ENCODE measurements at places on chromosomes 7 and 10.

- no peak for DNase-seq
These were observed 19.3 kb downstream of the AOC1 start for GRCh38 chr7:150871601-150872000.

DNA sequence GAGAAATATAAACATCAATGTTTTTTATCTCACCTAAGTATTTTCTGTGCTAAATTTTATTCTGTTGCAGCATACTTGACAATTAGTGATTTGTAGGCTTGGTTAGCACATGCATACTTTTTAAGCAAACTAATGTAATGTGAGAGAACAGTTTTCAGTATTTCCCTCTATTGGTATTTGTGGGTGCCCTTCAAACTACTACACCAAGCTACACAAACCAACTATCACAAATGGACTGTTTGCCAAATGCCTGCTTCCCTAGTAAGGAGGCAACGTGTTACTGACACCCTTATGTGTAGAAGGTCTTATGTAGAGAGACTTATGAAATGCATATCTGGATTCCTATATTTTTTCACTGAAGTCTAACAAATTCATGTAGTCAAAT lies 98.4 kb upstream of the FZD1 start:
- no peak for DNase-seq

- no peak for DNase-seq
These were observed 102.1 kb downstream of the RTKN2 start for GRCh38 chr10:62166331-62167131.

DNA sequence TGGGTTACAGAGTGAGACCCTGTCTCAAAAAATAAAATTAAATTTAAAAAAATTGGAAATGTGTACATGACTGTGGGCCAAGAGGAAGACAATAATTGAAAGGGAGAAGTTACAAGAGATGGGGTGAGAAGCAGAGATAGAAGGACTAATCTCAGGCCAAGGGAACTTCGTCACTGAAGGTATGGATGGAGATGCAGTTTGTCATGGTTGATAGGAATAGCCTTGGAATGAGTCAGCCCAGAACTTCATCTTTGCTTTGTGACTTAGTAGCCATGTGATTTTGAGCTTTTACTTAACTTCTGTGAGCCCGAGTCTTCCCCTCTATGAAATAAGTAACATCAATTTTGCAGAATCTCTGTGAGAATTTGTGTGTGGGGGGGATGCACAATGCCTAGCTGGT lies 6.5 kb upstream of the PODXL start:
- no peak for DNase-seq

DNA sequence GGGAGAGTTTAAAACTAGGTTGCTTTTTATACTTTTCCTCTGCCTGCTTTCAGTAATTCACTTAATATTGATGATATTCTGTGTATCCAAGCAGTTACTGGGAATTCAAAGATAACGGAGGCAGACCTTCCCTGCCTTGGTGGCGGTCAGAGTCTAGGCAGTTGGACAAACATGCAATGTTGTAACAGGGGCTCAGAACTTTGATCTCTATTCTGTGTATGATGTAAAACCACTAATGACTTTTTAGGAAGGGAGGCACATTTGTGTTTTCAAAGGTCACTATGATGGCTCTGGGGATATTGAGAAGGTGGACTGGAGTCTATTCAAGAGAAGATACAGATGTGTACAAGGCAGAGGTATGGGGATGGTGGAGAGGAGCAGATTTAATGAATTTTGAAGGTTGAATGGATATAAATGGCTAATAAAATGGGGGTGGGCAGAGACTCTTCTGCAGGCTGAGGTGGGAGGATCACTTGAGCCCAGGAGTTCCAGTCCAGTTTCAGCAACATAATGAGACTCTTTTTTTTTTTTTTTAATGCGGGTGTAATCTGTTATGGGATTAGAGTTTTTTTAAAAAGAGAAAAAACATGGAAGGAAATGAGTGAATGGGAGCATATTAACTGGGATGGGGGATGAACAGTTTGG lies 5.7 kb upstream of the PON2 start:
- no peak for DNase-seq

GRCh38 chr10:102651455-102652169 lies 7.3 kb downstream of the TRIM8 start:
- DNase-seq, result no peak

- peak; percentile 91 for DNase-seq
These were observed 67.5 kb downstream of the ATXN7L1 start for GRCh38 chr7:105808703-105809590.

GRCh38 chr7:157703534-157704195 lies 366.9 kb downstream of the DNAJB6 start:
- DNase-seq, result no peak

DNA sequence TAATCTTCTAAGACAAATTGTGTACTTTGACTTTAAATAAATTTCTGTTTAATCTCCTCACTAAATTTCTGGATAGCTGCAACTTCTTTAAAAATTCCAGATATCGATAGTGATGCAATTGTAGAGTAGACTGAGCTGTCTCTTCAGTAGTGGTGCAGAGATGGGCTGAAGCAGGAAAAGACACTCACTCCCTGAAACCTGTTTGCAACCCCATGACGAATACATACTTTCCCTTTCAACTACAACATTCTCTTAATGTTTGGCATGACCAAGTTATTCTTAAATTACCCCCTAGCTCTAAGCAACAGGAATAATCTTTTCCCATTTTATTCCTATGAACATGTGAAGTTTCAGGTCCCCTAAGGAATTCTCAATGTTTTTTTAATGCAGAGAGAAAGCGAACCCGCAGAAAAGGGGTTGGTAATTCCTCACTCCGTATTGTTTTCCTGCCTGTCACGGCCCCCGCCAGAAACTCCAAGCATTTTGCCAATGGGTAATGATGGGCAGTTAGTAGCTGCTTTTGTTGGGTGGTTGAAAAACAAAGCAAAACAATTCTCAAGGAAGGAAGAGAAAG lies 1.3 kb downstream of the THSD7A start:
- DNase-seq, result no peak

DNA sequence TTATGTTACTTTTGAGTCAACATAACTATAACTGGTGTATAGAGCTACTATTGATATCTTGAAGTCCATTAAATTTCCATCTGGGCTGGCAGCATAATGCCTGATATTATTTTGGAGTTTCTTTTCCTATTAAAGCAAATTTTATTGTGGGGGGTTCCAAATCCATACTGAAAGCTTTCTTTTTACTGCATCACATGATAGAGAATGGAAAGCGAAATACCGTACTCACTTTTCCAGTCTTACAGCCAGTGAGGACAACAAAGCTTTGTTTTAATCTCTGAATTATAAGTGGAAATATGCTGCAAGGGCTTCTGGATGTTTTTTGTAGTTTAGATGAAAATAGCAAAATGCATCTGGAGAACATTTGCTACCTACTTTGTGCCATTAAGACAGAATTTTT lies 477.5 kb upstream of the SEMA3D start:
- no peak for DNase-seq

DNA sequence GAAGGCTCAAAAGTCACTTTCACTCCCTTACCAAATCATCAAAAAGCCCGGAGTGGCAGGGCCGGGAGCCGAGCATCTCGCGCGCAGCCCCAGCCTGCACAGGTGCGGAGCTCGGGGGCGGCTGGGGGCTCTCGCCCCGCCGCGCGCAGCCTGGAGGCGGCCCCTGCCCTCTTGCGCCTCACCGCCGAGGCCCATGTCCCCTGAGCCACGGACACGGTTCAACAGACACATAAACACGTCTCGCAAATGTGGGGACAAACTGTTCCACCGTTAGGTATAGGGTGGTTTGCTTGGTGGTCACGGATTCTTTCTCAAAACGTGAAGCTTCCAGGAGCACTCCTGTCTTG lies 700 bp downstream of the GSAP start:
- no peak for DNase-seq

DNA sequence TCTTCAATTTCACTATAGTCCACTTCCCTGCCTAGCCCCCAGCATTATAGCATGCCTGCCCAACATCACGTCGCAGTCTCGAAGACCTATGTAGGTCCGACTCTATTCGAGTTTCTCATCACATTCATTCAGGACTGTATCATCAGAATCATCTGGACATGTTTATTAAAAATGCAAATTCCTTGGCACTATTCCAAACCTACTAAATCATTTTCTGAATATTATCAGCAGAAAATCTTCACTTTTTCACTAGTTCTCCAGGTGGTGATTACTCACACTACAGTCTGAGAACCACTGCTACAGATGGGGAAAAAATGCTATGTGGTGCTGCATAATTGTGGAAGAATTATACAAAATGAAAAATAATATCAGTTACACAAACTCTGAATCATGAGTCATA lies 29.3 kb upstream of the ETV1 start:
- no peak for DNase-seq

DNA sequence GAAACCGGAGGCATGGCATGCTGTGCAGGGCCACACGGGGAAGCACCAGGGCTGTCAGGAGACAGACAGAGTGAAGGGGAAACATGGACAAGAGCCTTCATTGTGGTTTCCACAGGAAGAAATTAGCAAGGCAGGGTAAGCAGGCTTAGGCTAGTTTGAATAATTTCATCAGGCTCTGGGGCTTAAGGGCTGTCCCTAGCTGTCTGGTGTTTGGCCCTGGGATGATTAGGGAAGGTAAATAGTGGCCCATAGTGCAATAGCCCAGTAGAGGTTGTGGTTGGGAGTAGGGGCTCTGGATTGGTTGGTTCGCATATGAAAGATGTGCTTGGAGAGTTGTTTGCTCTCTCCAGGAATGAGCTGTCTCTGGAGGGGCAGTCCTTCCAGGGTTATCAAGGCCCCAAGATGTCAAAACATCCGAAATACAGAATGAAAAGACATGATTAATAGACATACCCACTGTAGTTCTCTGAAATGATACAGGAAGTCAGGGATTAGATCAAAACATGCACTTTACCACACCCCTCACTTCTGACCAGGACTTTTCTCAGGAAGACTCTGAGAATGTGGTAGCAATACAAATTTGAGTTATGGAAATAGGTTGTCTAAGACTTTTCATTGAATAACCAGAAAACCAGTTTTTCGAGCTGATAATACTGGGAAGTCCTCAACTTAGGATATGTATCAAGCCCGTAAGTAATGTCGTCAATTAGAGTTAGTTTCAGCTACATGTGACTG lies 224.9 kb upstream of the NFE2L3 start:
- DNase-seq, result no peak

DNA sequence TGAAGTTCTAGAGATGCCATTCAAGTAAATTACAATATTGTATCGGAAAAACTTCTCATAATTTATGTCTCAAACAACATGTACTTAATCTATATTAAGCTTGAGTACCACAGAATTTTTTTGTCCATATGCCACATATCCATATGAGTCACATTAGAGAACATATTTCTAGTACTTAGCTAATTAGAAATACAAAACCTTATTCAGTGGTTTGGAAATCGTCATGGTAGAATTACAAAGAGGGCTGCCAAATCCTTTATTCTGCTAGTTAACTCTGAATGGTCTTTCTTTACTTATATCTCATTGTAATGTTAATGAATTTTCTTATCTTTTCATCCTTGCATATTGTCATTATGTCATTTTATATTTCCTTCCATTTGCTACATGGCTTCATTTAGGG lies 9.0 kb upstream of the VIM start:
- no peak for DNase-seq

- DNase-seq, result no peak
These were observed 70.1 kb upstream of the EEPD1 start for GRCh38 chr7:36082910-36083309.

- DNase-seq, result no peak
These were observed 976 bp downstream of the ABCF2 start for GRCh38 chr7:151225948-151226510.

DNA sequence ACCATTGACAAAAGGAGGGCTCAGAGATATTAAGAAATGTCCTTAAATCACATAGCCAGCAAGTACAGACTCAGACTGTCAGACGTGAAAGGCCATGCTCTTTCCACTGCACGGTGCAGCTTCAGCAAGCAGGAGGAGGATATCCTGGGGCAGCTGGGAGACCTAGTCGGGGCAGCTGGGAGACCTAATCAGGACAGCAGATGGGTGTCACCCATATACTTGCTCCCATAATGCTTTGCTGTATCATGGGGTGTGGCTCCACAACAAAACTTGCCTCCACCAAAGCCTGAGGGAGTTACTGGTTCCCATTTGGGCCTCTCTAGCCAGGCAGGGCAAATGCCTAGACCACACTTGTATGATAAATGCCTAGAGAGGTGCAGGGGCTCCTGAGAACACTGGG lies 55.4 kb downstream of the GRID1 start:
- DNase-seq, result no peak

DNA sequence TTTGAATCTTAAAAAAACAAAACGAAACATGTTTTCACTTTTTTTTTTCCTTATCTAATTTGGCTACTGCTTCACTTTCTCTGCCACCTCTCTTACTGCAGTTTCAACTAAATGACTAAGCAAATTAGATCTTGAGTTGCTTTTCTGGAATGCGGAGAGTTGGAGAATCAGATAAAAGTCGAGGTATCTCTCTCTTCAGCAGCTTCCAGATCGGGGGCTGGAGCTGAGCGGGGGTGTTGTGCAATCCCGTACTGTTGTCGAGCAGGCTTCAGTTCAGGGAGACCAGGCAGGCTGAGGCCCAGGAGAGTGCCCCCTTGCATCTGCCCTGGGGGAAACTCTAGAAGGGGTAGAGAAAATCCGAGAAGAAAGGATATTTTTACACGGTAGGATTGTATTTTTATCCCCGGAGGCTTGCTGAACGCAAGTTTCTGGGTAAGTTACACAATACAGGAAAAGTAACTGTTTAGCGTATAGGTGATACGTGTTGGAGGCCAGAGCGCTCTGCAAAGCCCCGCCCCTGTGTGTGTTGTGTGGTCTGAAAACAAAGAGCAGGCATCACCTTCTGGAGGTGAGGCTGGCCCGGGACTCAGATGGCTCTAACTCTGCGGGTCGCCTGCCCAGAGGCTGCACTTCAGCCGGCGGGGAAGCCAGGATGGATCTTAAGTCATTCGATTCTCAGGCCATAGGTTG lies 116.6 kb downstream of the KLF6 start:
- peak; percentile 67 for DNase-seq

GRCh38 chr7:131908714-131909113 lies 352.3 kb upstream of the PODXL start:
- no peak for DNase-seq

- DNase-seq, result no peak
These were observed 45.0 kb downstream of the ARMH3 start for GRCh38 chr10:102010961-102011360.

- peak; percentile 48 for DNase-seq
These were observed 1.2 kb upstream of the ITGB1 start for GRCh38 chr10:32959006-32959920.
